Stimulated activated CD8-positive, alpha-beta memory T cell treated with anti-CD3 and anti-CD28 coated beads, Interleukin-4, amount 100 ng/mL, for 1 hour (primary cell): ENCODE measurements at places on chromosomes 11 and 22.

DNA sequence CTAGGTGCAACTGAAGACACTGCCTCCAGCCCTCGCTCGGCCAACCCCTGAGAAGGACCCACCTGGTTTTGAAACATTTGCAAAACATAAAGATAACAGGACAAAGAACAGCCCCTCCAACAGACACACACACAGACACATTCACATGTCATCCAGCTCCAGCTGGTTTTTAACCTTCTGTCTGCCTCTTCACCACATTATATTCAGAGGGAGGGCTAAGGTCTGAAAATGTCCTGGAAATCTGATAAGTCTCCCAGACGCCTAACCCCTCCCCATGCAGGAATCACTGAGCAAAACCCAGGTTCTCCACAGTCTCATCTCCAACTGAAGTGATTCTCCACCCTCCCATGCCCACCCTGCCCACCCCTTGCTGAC lies 29.4 kb downstream of the PACSIN2 start:
- DNase-seq = no peak

GRCh38 chr11:128949791-128950454 lies 7.3 kb upstream of the TP53AIP1 start:
- no peak for DNase-seq

DNA sequence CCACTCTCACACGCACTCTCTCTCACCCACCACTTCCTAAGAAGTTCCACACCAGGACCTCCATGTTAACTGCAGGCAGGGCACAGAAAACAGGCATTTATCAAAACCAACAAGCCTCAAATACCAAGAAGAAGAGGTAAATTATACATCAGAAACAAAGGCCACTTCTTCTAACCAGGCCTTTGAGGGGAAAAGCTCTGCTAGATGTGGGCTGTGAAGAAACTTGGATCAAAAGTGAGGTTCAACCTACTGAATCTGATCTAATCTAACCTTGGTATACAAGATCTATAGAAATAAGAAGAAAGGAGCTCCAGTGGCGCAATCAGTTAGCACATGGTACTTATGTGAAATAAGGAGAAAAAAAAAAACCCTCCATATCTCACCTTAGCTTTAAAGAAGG lies 91.9 kb downstream of the FAM168A start:
- no peak for DNase-seq

DNA sequence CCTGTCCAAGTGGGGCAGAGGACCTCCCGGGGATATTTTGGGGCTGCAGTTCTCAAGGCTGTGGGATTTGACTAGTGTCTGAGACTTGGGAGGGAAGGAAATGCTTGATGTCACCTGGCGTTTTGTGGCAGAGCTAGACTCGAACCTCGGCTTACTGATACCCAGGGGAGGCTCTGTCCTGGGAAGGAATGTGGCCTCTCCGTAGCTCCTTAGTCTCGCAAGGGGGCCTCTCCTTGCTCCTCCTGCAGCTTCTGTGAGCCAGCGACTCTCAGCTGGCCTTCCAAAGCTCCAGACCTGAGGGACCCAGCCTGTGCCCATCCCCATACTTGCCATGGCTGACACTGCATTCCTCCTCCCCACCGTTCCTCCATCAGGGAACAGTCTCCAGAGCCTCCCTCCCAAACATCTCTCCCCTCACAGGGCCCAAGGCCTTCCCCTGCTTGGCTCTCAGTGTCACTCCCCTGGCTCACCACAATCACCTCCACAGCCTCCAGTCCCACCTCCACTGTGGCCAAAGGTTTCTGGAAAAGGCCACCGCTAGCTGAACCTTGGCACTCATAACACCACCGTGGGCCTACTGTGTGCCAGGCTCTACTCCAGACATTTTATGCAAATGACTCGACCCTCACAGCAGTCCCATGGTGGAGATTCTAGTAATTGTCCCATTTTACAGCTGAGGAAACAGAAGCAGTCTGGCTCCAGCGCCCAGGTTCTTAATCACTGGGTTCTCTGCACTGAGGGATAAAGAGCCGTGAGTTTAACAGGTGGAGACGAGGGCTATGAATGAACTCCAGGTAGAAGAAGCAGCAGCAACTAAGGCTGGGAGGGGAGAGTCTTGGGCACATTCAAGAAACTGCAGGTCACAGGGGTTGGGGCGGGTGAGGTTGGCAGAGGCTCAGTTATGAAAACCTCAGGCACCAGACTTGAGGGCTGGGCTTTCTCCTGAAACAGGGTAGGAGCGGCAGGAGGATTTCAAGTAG lies 12.1 kb downstream of the P2RY2 start:
- DNase-seq = no peak

DNA sequence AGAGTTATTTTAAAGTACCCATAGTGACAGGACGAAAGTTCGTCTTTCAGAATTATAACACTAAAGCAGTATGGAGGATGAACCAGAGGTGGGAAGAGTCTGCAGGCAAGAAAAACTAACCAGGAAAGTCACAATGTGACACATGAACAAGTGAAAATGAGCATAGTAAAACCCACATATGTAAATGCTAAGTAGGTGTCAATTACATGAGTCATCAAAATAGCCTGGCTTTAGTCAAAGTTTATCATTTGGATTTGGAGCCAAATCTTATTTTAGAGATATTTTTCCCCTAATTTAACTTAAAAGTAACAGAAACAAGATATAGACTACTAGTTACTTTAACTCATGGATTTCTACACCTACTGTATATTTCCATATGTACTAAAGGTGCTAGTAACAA lies 159.8 kb downstream of the GRIA4 start:
- no peak for DNase-seq

GRCh38 chr11:43845816-43846215 lies 34.8 kb upstream of the ALKBH3 start:
- no peak for DNase-seq

- DNase-seq = no peak
Measured at GRCh38 chr22:41888627-41889200, 26.2 kb downstream of the SHISA8 start.

GRCh38 chr11:93820847-93821246 lies 29.6 kb downstream of the VSTM5 start:
- no peak for DNase-seq

GRCh38 chr22:29071261-29072045 lies 1.4 kb upstream of the KREMEN1 start:
- DNase-seq = no peak

DNA sequence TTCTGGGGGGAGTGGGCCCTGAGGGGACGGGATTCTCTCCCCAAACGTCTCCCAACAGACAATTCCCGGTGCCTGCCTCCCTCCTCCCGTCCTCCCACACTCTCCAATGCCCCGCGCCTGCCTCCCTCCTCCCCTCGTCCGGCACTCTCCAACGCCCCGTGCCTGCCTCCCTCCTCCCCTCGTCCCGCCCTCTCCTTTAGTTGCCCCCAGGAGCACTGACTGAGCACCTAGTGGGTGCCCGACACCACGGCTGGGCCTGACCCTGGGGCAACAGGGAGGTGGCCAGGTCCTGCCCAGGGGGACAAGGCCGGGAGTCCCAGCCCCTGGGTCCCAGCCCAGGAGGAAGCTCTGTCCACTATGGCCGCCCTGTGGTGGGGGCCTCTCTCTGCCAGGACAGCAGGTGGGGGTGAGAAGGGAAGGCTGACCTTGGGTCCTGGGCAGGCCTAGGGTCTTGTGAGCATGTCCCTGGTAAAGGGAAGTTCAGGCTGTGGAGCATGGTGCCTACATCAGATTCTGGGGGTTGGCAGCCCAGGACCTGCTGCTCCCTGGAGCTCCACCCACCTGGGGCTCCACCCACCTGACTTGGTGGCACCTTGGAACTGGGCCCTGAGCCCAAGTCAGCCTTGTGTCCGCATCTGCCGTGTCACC lies 942.3 kb downstream of the BRD1 start:
- DNase-seq = no peak
